ENCODE measurements at places on chromosomes 3 and 15.
A peak's percentile ranks its signal among the peaks of the same experiment; 100 is the strongest.

GRCh38 chr15:85941186-85941855 is 138.3 kb upstream of the AGBL1 start:
- no peak for DNase-seq

GRCh38 chr15:76059320-76060117 is at the start of gene TMEM266:
Gene TMEM266, plus strand, starts transcription at chr15:76059985. Its CDS starts 74,279 bp downstream, at chr15:76134264.
- no peak for DNase-seq

DNA sequence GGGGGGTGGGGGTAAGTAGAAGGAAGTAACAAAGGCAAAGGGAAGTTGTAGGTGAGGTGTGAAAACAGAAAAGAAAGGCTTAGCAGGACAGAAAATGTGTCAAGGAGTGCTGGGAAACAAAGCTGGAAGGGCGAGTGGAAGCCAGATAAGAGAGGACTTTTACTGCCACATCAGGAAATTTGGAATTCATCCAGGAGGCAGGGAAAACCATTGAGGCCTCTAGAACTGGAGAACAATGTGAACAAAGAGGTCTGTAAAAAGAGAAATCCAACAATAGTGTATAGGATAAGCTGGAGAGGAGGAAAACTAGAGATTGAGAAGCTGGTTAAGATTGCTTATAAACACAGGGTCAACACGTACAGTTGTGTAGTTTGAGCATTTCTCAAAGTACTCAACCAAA is 116.6 kb downstream of the NTRK3 start:
- DNase-seq = no peak

DNA sequence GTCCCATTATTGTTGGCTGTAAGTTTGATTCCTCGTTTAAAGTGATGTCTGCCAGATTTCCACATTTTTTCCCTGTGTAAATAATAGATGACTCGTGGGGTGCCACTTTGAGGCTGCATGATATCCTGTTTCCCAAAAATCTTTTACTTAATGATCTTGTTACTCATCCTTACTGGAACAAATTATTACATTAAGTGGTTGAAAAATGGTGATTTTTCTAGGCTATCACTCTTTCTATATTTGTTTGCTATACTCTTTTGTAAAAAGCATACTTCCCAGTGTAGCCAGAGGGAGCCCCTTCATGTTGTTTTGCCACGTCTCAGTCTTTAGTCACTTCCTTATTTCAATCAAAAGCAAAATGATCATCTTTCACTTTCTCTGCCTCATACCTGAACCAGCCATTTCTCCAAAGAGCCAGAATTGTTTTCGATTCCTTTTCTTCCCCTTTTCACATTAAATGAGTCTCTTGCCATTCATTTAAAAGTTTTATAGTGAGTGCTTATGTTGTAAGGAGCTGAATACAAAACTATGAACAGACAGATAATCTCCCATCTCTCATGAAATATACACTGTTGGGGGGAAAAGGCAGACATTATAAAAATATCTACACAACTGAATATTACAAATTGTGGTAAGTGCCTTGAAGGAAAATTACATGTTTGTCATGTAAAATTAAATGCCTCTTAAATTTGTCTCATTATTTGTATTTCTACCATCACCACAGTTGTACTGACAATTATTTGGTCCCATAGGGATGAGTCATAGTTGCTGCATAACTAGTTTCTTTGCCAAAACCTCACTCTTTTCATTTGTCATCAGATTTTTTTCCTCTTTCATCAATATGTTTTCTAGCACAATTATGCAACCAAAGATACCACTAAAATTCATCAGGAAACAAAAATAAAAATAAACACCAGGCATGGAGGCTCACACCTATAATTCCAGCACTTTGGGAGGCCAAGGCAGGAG is 41.5 kb downstream of the ADGRG7 start:
- no peak for DNase-seq

DNA sequence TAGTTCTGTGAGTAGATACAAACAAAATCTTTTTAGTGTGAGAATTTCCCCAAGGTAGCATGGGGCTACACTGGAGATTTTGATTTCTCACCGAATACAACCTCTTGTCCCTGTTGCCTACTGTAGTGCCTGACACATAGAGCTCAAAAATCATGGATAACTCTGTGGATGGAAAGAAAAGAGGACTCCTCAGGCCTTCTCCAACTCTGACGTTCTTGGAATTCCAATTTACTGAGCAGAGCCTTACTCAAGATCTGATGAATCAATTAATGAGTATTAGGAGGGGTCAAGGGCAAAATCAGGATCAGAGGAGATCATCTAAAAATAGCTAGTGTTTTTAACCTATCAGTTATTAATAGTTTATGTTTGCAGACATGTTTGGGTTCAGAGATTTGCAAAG is 46.7 kb upstream of the PYDC2 start:
- DNase-seq = no peak

GRCh38 chr3:12476238-12476897 is 7.9 kb upstream of the TSEN2 start:
- no peak for DNase-seq

GRCh38 chr15:68620721-68621527 is 42.1 kb downstream of the CORO2B start:
- DNase-seq = peak; percentile 87
